Tongue (tissue), 3 donors: ENCODE measurements at places on chromosomes 1 and 21. TPM values are rescaled to one million over a fixed set of nuclear protein-coding genes. Genes with fewer than 3 reads are reported as not detected.

DNA sequence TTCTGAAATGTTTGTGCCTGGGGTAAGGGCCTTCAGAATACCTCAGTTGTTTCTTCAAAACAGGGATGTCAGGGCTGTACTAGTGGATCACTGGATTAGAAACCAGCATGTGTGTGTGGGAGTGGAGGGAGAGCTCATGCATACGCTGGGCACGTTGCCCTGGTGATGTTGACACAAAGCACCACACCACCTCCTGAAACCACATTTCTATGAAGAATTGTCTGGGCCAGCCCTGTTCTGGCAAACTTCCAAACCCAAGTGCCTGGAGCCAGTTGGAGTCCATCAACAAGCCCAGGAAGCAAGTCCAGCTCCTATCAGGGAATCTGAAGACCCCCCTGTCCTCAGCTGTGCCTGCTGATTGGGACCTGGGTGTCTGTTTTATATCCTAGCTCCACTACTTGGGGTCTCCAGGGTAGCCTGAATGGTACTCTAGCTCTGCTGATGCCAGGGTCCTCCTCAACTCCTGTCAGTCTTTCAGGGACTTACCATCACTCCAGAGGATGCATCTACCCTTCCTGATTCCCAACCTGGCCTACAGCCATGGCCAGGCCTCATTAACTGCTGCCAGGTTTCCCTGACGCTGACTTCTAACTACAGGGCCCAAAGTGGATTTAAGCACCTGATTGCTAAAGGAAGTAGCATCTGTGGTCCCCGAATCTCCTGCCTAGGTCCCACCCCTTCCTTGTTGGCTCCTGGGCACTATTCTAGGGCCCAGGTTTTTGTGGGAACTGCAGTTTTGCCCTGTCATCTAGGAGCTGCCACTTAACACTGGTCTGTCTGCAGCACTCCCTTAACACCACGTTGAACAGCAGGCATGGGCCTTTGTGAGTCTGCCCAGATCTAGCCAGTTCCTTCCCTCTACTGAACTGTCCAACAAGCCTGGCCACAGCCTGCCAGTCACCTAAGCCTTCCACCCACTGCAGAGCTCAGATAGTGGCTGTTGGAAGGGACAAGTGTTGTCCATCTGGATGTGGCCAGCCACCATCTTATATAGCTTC lies 45.5 kb downstream of the LPAR3 start:
- peak; percentile 87 for DNase-seq

DNA sequence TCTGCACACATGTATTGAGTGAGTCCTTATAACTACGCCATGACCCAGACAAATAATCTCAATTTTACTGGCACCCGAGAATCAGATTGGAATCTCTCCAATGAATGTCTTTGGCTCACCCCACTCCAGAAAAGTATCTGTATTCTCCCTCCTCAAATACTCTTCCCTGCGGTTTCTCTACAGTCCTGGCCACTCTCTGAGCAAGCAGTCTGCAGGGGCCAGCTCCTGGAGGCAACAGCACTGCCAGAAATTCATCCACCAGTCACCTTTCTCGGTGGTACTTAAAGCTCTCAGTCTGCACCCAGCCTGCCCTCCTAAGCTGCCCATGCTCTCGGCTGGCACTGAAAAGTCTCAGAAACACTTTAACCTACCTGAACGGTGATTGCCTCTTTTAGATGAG lies 16.1 kb upstream of the LYST start:
- no peak for DNase-seq

The CHD5 gene
- 1.1 TPM for total RNA-seq

GRCh38 chr1:69088571-69088970 lies 479.2 kb upstream of the LRRC7 start:
- no peak for DNase-seq

The CFHR3 gene
- total RNA-seq: 0.51 TPM

DNA sequence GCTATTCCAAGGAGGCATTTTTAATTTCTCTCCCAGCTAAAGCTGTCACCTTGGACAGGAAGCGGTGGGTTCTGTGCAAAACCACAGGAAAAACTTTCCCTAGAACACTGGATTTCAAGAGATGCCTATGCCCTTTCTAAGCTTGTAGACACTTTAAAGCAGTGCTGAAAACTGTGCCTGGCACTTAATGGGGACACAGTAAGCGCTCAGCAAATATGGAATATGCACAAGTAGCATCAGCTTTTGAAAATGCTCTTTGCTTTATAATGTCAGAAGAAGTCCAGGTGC lies 50.9 kb upstream of the TARBP1 start:
- DNase-seq: no peak

DNA sequence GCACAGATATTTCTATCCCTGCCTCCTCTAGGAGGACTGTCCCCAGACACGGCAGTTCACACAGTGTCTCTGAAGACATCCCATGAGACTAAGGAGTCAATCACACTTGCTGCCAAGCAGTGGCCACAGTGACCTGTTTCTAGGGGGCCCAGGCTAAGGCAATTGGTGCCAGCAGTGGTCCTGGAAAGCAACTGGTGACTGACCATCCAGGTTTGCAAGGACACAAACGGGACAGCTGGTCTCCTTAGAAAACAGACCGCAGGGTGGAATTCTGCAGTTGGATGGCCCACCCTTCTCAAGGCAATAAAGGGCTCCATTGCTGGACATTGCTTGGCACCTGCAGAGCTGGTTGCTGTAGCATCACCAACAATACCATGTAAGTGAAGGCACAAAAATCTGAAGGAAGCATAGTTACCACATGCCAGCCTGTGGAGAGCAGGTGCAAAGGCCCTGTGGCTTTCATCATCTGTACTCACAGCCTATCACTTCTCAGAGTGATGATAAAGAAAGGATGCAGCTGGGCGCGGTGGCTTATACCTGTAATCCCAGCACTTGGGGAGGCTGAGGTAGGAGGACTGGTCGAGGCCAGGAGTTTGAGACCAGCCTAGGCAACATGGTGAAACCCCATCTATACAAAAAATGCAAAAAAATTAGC lies 81.5 kb downstream of the STUM start:
- DNase-seq: no peak

- no peak for DNase-seq
These were observed 28.0 kb upstream of the PAX7 start for GRCh38 chr1:18602533-18603211.

- DNase-seq: no peak
These were observed 890.9 kb downstream of the LRRIQ3 start for GRCh38 chr1:73306899-73307555.

- DNase-seq: no peak
These were observed 1634.1 kb downstream of the PLA2G4A start for GRCh38 chr1:188462837-188463236.

- DNase-seq: peak; percentile 37
These were observed 23.1 kb upstream of the DNASE2B start for GRCh38 chr1:84374991-84375696.

DNA sequence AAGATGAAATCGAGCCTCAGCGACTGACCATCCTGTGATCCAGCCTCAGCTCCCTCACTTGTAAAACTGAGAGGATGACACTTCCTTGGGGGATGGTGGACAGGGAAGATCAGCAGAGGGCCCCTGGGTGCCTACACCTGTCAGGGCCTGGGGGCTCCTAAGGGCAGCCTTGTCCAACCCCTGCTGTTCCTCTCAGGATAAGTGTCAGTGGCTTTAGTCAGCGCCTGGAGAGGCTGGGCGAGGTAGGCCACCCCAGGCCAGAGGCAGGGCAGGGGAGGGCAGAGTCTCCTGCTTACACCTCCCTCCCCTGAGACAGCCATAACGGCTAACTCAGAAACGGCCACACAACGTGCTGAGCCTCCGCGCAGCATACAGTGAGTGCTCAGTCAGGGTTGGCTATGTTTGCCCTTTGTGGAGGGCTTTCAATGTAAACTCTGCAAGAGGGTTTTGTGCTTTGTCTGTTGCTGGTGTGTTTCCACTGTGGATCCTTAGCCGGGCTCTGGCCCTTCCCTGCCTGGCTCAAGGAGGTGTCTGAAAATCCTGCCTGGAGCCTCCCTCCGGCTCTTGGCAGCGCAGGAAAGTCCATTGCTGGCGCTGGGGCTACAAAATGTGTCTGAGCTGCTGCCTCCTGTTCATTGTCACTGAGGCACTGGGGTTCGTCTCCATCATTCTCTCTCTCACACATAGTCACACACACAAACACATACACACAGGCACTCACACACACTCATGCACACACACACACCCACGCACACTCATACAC lies 588.4 kb downstream of the PTPRU start:
- peak; percentile 26 for DNase-seq

- DNase-seq: no peak
These were observed 86.4 kb downstream of the RPE65 start for GRCh38 chr1:68363339-68363738.

The RXFP4 gene
- total RNA-seq: not detected

The CD58 gene
- total RNA-seq: 20.6 TPM

The GABPA gene
- 49.5 TPM for total RNA-seq

GRCh38 chr1:191993549-191993948 lies 164.7 kb upstream of the RGS18 start:
- DNase-seq: no peak

GRCh38 chr1:66283622-66284041 lies 250.3 kb upstream of the SGIP1 start:
- DNase-seq: no peak

GRCh38 chr1:207990876-207991582 lies 80.1 kb upstream of the CD34 start:
- no peak for DNase-seq

The TINAGL1 gene
- 56.0 TPM for total RNA-seq

DNA sequence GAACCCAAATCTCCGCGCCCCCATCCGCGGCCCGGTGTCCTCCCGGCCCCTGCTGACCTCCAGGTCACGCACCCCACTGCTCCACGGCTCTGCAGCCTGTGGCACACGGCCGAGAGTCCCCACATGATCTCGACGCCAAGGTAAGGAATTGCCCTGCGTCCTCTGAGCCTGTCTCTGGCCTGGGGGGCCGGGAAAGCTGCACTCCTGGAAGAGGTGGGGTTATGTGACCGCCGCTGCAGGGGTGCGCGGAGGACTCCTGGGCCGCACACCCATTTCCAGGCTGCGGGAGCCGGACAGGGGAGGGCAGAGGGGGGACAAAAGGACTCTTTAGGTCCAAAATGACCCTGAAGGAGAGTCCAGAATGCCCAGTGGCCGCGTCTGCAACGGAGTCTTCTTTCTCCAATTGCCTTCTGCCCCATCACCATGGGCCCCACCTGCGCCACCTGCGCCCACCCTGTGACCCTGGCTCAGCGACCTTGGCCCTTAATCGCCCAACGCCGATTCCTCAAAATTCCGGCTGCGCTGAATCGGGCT lies 997 bp upstream of the SIM2 start:
- DNase-seq: no peak

DNA sequence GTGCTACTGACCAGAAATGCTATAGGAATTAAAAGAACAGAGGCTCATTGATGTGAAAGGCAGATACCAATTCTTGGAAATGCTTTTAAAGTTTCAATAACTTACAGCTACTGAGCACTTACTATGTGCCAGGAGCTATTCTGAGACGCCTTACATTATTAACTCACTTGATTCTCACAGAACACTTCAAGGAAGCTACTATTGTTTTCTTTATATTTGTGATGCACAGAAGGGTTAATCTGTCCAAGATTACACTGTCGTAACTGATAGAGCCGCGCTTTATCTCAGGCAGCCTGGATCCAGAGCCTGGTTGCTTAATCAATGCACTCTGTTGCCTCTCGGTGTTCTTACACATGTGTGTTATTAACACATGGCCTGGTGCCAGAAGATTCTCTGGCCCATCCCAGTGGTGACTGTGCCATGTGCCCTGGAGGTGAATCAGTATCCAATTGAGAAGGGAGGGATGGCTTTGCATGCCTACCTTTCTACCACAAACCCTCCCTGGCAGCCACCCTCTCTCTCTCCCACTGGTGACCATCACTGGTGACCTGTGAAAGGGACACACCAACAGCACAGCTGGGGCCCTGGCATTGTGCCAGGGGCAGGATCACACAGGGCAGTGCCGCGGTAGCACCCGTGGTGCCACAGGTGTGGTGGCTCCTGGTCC lies 8.8 kb downstream of the FMO1 start:
- DNase-seq: peak; percentile 58

DNA sequence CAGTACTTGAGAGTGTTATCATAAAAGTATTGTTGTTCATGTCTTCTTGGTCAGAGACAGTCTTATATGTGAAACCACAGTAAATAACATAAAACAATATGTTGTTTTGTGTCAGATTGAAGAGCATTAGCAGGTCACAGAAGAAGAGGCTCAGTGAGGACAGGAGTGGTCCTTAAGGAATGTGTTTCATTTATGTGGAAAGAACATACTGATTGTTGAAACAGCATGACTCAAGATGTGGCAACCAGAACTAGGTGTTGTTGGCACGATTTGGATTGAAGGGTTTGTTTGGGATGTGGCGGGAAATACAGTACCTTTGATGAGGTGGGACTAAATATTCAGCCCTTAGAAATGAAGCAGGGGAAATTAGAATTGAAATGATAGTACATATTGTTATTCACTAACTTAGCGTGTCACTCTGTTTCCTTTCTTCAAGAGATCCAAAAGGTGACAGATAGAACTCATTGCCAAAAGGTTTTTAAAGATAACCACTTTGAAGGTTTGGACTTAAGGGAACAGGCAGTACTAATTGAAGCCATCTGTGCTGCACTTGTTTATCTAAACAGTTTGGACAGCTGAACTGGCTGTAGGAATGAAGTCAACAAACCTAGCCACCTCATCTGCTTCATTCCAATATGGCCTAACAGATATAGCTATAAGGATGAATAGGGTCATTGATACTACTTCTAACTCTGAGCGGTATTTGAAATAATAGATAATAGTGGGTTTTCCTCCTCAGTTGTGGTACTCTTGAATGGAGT lies 14.4 kb downstream of the RALGPS2 start:
- DNase-seq: peak; percentile 22

DNA sequence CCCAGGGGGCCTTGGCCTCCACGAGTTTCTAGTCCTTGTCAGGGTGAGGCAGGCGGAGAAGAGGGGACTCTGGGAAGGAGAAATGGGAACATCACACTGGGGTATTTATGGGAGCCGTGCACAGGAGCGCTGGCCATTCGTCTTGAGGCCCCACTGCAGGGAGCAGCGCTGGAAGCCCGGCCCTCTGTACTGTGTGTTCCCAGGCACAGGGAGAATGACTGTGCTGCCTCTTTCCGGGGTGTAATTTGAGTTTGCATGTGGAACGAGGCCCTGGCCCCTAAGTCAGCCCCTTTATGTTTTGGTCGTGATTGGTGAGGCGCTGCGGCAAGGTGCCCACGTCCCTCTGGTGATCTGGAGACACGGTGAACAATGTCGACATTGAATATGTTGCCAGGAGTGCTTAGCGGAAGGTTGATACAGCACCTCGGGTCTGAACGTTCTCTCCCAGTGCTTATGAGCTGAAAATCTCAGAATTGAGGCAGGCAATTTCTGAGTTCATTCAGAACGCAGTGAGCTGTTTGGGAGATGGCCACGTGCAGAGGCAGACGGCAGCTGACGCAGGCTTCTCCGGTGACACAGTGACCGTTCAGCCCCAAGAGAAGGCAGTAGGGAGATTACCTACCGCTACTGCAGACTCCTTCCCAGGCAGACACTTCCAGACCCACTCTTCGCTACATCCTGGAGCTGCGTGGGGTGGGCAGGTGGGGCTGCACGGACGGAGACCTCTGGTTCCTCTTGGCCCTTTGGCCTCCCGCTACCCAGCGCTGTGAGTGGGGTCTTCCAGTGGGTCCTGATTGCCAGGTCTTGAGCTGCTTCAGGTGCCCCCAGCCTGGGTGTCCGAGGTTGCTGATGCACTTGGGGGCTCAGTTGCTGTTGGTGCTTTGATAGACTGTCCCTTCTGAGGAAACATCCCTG lies 265.8 kb downstream of the CAMTA1 start:
- DNase-seq: peak; percentile 47
